ENCODE measurements at places on chromosomes 4 and X.

DNA sequence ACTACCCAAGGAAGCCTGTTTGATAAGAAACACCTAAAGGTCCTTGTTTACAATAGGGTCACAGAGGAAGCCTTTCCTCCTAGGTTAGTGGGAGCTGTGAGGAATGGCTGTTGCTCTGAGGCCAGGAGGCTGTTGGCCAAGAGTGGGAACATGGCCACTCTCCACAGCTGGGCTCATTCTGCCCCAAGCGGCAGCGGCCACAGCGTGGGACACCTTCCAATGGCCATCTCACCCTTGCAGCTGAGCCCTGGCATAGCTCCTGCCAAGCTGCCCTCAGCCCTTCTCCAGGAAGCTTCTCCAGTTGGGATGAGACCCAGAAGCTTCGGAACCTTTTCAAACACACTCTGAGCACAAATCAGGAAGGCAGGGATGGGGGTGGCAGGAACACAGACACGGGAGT, 111.8 kb upstream of the MAP3K15 start:
- DNase-seq = peak; percentile 77

GRCh38 chrX:86830685-86831084, 682.4 kb downstream of the DACH2 start:
- no peak for DNase-seq

DNA sequence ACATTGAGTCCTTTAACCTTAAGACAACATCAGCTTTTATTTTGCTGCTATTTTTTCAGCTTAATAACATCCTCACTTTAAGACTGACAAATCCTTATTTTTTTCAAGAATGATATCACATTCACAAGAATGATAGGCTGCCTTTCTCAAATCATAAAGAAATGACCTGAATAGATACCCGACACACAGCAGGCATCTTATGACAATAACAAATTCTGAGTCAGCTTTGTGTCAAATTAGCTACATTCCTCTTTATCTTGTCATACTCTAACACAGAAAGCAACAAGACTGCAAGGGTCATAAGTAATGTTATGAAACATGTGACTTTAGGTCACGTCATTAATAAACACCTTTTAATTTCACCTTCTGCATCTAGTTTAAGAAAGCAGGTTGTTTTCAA, 2387.6 kb downstream of the PCDH7 start:
- DNase-seq = no peak

DNA sequence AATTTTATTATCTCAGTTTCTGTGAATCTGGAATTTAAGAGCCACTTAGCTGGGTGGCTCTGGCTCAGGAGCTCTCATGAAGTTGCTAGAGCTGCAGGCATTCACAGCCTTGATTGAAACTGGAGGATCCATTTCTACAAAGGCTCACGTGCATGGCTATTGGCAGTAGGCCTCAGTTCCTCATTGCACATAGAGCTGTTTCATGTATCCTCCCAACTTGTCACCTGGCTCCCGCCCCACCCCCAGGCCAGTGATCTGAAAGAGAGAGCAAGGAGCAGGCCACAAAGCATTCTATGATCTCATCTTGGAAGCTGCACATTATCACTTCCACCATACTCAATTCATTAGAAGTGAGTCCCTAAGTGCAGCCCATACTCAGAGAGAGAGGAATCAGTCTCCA, 18.5 kb upstream of the AP1AR start:
- DNase-seq = no peak

GRCh38 chr4:32485956-32486355, 1765.8 kb downstream of the PCDH7 start:
- peak; percentile 60 for DNase-seq

DNA sequence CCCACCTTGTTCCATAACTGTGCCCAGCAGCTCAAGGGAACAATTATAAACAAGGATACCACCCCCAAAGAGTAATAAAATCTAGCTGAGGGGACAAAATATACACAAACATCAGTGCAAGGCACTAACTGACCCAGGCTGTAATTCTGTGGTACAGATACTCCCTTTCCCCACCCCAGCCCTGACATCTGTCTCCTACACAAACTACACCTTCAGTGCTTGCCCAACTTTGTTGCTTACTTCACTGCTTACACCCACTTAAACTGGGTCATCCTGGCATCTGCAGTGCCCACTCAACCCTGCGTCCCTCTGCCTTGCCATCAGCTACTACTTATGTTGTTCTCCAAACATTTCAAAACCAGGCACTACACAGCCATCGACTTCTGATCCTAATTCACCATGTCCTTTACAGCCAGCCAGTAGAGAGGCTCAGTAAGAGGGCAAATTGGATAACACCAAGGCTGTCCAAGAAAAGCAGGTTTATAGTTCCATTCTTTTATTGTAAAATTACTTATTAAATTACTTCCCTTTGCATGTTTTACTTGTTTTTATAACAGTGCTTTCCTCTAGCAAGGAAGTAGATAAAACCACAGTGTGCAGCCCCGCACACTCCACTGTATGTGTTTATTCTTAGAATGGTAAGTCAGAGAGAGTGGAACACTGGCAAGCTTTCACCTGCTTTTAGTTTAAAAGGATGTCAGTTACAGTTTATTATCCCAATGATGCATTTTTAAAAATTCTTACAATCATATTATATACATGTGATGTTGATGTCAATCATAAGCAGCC, 149.6 kb downstream of the INPP4B start:
- no peak for DNase-seq

DNA sequence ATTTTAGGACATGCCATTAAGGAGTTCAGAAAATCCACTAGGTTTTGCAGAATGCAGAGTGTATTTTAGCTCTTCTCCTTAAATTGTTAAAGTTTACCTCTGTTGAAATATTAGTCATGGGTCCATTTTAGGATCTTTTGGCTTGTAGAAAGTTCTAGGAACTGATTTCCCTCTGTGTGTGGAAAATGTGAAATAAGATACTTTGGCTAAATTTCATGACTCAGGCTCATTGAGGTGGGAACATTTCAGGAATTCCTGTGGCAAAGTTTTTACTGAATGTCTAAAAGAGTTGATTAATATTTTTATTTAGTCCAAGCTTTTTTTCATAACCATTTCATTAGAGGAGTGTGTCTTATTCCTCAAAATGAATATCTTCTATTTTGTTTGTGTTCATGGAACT, 7.0 kb downstream of the FHIP1A start:
- DNase-seq = no peak

DNA sequence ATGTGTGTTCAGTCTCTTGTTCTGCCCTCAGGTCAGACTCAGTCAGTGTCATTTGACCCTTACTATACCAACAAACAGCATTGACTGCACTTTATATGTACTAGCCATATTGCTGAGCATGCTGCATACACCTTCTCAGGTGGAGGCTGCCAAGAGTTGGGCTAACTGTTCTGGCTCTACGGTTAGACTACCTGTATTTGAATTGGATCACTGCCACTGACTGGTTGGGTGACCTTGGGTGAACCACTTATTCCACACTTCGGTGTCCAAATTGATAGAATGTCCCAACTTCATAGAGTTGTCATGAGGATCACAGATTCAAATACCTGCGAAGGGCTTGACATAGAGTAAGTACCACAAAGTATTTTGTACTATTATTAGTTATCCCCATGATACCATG, 91.2 kb upstream of the GPR50 start:
- DNase-seq = no peak

GRCh38 chrX:52261125-52261462, 76.4 kb downstream of the MAGED4 start:
- no peak for DNase-seq

- DNase-seq = peak; percentile 20
These were observed 1.5 kb upstream of the NEIL3 start for GRCh38 chr4:177308125-177308524.

DNA sequence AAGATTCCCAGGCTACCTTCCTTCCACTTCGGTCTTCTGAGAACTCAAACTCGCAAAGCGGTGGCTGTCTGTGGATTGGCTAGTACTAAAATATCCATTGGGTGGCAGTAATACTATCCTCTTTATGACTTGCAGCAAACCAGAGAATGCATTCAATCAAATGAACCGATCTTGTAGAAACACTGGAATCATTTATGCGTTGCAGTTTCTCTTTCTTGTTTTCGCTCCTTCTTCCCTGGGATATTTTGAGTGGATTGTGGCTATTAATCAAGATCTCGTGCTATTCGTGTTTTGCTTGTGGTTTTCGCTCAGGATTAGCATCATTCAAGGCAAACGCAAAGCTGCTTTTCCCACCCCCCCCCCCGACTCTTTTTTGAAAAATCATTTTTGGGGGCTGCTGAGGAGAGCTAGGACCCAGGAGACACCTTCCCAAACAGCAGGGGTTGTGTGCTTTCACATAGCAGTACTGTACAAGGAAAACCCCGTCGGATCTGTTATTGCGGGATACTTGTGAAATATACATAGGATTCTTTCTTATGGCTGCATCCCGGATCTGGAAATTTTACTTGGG, at the start of gene IL1RAPL1:
IL1RAPL1 (plus strand) TSS at position 466 of the 571 bp plus-strand sequence.
- peak; percentile 90 for DNase-seq

GRCh38 chr4:143292858-143293257, 43.8 kb upstream of the GAB1 start:
- no peak for DNase-seq

DNA sequence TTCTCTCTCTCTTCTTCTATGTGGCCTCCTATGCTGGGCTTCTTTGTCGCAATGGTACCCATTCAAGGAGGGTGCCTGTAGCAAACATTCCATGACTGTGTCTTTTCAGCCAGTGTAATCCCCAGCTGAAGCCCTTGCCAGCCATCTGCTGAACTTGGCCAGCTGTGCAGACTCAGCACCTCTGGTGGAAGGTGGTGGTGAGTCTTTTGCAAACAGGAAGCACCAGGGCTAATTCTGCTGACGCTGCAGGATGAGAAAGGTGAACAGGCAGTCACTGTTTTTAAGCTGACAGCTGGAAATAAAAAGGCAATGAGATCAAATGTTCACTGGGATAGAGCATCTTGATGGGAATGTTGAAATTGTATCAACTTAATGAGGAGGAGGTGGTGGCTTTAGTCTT, 298.7 kb upstream of the CLNK start:
- no peak for DNase-seq

DNA sequence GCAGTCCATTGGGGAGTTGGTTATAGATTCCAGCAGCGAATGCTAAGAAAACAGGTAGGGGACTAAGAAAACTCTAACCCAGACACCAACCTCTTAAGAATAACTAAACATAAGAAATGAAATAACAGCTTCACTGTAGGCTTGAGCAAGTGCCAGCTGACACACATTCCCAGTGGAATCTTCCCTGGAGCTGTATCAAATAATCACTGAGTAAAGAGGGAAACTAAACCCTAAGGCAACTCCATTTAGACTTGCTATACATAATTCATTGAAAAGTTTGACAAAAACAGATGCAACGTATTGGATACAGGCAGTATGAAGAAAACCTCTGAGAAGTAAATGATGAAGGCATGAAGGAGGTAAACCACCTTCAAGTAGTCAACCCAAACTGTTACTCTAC, 293.5 kb downstream of the OPHN1 start:
- no peak for DNase-seq

DNA sequence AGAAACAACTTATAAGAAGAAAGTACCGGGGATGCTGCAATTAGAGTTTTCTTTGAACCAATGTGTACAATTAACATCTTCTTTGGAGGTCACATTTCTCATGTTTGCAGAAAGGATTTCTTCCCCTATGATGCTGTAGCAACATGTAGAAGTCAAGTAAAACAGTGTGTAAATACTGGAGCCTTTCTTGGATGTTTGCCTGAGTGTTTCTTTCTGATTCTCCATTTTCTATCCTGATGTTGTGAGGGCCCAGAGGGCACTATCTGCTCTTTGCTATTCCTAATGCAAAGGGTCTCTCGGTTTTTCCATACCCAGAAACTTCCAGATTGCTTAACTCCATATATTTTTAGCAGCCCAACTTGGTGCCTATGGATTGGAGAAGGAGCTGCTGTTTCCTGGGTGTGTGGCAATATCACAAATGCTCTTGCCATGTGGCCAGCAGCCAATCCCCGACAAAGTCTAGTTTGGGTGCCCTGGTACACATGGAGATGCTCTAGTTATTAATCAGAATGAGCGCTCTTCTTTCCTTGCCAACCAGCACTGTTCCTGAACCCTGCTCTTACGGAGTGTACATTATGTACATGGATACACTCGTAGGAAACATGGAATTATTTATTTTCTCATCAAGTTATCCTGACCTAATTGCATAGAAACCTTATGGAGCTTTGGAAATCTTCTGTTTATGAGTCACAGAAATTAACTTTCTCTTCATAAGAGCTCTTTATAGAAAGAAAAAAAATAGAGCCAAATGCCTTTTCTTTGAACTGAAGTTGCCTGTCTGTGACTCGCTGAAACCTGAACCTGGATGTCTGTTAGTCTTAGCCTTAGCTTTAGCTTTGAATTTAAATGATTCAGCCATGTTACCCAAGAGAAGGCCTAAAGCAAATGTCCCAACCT, 67.0 kb upstream of the GPC4 start:
- DNase-seq = no peak

- DNase-seq = no peak
These were observed 59.4 kb upstream of the SORCS2 start for GRCh38 chr4:7132730-7133582.

GRCh38 chr4:145484225-145484846, 2.7 kb downstream of the SMAD1 start:
- DNase-seq = no peak

GRCh38 chr4:7324651-7325121, 110.0 kb downstream of the PSAPL1 start:
- DNase-seq = no peak

- DNase-seq = no peak
These were observed 95.2 kb downstream of the ATG4A start for GRCh38 chrX:108186811-108187210.

All from pons (tissue), 1 donor.